K562 (cell line): ENCODE measurements at places on chromosomes 7 and 10. TPM values are rescaled to one million over a fixed set of nuclear protein-coding genes. Genes with fewer than 3 reads are reported as not detected.

DNA sequence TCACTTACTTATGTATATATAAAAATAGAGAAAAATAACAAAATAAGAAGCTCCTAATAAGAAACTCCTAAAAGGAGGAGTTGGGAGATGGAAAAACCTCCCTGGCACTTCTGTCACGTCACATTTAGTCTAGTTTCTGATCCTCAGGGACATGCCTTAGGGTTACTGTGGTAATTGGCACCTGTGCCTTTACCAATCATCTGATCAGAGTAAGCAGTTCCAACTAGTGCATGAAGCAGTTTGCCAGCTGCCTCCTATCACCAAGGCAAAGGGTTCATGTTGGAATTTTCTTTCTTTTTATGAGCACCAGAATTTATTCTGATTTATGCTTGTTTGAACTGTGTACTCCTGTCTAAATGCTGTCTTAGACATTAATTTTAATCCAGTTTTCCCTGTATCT lies 49.9 kb downstream of the ARL4A start:
- H3K4me3 ChIP-seq, result no peak overlapping the region
- H3K27ac ChIP-seq, result peak overlapping the region; percentile 37
- no peaks in the 10 kb centered on the region for H3K27me3 ChIP-seq
- no peak for DNase-seq
- H3K36me3 ChIP-seq, result no peaks in the 10 kb centered on the region

GRCh38 chr10:47156873-47157272 lies 143.1 kb upstream of the GDF10 start:
- DNase-seq, result no peak
- no peaks in the 10 kb centered on the region for H3K36me3 ChIP-seq
- no peaks in the 10 kb centered on the region for H3K27me3 ChIP-seq
- H3K27ac ChIP-seq, result no peak overlapping the region
- H3K4me1 ChIP-seq, result no peaks in the 10 kb centered on the region

DNA sequence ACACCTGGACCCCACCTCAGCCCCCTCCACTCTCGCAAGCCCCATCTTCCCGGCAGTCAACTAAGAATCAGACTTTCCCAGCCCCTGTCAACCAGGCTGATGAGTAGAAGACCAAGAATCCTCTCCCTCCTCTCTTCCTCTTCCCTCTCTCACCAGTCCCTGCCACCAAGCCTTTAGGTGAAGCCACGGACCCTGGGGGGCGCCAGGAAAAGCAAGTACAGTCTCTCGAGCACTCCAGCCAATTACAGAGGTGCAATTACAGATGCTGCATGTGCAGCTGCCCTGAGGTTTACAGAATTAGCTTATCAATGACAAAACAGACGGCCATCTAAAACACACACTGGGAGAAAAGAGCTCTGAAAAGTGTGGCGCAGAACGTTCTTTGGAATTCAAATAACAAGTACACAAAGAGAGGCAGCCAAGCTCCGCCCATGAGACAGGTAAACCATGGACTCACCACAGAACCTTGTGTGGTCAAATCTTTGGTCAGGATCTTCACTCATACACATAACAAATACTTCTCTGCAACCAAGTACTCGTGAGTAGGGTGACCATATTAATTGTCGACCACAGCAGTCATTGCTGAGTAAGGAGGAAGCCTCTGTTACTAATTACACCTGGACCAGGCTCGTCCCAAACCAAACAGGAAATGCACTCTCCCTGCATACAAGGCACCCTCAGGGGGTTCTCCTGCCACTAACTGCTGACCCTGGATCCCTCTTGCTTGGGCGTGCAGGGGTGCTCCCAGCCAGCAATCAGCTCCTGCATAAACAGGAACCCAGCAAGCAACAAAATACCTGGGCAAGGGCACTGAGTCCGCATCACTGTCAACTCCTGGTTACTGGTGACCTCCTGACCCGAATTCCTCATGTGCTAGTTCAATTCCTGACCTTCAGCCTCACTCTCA lies 189.2 kb downstream of the FAM107B start:
- H3K4me1 ChIP-seq, result no peaks in the 10 kb centered on the region
- H3K4me3 ChIP-seq, result no peak overlapping the region
- peaks cover 38% of the 10 kb centered on the region for H3K27me3 ChIP-seq
- H3K27ac ChIP-seq, result no peak overlapping the region
- no peaks in the 10 kb centered on the region for H3K36me3 ChIP-seq
- DNase-seq, result no peak

DNA sequence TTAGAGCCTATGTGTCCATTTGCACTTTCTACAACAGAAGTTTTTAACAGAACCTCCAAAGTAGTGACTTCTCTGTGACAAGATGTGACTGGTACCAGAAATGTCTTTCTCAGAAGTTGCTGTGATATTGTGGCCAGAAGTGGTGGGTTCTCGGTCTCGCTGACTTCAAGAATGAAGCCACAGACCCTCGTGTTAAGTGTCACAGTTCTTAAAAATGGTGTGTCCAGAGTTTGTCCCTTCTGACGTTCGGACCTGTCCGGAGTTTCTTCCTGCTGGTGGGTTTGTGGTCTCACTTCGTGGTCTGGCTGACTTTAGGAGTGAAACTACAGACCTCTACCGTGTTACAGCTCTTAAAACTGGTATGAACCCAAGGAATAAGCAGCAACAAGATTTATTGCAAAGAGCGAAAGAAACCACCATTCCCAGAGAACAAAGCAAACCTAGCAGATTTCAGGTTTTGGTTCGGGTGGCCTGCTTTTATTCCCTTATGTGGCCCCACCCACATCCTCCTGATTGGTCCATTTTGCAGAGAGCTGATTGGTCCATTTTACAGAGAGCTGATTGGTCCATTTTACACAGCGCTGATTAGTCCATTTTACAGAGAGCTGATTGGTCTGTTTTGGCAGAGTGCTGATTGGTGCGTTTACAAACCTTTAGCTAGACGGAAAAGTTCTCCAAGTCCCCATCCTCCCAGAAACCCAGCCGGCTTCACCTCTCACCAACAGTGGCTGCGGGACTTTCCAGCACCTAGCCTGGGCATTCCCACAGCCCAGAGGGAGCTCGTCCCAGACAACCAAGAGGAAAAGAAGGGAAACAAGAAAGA lies 3.0 kb downstream of the ITPRID1 start:
- H3K4me3 ChIP-seq, result no peak overlapping the region
- peaks cover 5% of the 10 kb centered on the region for H3K4me1 ChIP-seq
- no peak for DNase-seq
- H3K27ac ChIP-seq, result no peak overlapping the region

- DNase-seq, result no peak
- no peaks in the 10 kb centered on the region for H3K4me1 ChIP-seq
- no peaks in the 10 kb centered on the region for H3K36me3 ChIP-seq
- peaks cover 75% of the 10 kb centered on the region for H3K27me3 ChIP-seq
- no peak overlapping the region for H3K4me3 ChIP-seq
Measured at GRCh38 chr10:504121-504611, 185.3 kb downstream of the DIP2C start.

GPR37 gene
- total RNA-seq, result 0.07 TPM in 1 of 2 replicates, not detected in the other

FZD1 gene
- total RNA-seq, result 4.9 and 5.1 TPM in 2 replicates

GDF10 gene
- total RNA-seq, result 0.11 TPM in 1 of 2 replicates, not detected in the other

PKD2L1 gene
- total RNA-seq, result not detected in 2 replicates

SEMA4G gene
- total RNA-seq, result 4.1 and 4.2 TPM in 2 replicates
